NCI-H1105 (cell line): ENCODE measurements at places on chromosomes 12 and 14.

- no peak for DNase-seq
Observed at GRCh38 chr12:62622177-62622576, 155.6 kb downstream of the MON2 start.

- DNase-seq, result no peak
Observed at GRCh38 chr12:30358671-30359070, 337.0 kb downstream of the IPO8 start.

GRCh38 chr12:62263966-62264365 is 3.8 kb downstream of the USP15 start:
- no peak for DNase-seq

DNA sequence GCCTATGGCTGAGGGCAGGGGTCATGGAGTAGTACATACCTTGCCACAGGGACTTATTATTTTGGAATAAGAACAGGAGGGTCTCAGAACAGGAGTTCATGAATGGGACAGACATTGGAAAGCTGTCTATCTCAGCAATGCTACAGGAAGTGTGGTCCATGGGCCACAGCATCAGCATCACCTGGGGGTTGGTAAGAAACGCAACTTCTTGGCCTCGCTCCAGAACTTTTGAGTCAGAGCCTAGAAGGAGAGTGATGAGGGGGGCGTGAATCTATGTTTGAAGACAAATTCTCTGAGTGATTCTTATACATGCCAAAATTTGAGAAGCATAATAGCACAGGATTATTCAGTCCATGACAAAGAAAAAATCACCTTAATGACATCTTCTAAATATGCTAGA is 156.6 kb downstream of the RPAP3 start:
- DNase-seq, result no peak

- no peak for DNase-seq
Observed at GRCh38 chr14:66069830-66070541, 416.2 kb upstream of the CCDC196 start.
